ENCODE measurements at places on chromosomes 7 and 10. TPM values are rescaled to one million over a fixed set of nuclear protein-coding genes. Genes with fewer than 3 reads are reported as not detected.

Gene GPC2
- 9.7 TPM for total RNA-seq

Gene USP6NL
- 3.9 TPM for total RNA-seq

DNA sequence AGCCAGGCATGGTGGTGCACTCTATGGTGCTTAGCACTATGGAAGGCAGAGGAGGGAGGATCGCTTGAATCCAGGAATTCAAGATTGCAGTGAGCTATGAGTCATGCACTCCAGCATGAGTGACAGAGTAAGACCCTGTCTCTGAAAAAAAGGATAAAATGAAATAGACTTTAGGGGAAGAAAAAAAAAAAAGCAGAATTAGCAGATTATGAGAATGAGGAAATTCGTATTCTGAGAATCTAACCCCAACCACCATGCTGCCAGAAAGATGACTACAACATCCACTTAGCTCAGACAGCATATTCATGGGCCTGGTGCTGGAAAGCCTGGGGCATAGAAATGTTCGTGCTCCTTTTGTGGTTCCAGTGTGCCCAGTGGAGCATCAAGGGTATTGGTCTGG is 63.3 kb downstream of the TMEM26 start:
- H3K27me3 ChIP-seq = no peaks in the 10 kb centered on the region
- DNase-seq = no peak
- no peak overlapping the region for H3K4me3 ChIP-seq
- no peaks in the 10 kb centered on the region for H3K4me1 ChIP-seq

DNA sequence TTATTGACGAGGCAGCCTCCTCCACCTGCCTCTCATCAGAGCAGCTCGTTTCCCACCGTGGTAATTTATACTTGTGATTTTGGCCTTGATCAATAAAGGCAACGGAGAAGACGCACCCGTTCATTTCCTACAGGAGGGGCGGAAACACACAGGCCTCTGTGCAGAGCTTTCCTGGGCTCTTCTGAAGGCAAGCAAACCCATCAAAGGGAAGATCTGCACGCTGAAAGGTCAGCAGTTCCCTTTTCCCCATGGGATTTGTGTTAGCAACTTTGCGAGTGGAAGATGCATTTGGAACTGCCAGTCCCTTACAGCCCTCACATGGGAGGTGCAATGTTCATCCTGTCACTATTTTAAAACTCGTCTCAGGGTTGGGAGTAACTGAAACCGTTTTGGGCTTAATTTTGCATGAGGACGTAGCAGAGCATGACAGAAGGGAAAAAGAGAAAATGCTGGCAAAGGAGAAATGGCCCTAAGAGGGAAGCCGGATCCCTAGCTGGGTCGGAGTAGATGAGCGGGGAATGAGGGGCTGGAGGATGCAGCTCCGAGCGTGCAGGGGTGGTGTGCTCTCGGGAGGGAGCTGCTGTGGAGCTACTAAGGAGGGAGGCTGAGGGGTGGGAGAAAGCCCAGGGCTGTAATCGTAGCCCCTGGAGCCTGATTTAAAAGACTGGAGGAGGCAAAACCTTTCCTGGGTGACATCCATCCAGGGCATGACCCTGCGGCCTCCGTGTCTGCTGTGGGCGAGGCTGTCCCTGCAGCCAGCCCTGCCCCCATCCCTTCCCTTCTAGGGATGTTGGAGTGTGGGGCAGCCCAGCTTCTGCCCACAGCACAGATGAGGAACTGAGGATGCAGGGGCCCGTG is 111.1 kb upstream of the FAM20C start:
- H3K4me3 ChIP-seq = no peak overlapping the region
- DNase-seq = no peak
- H3K4me1 ChIP-seq = no peaks in the 10 kb centered on the region
- H3K27ac ChIP-seq = no peak overlapping the region
- H3K36me3 ChIP-seq = no peaks in the 10 kb centered on the region

- no peak overlapping the region for H3K4me3 ChIP-seq
- no peaks in the 10 kb centered on the region for H3K27me3 ChIP-seq
- no peak overlapping the region for H3K27ac ChIP-seq
- H3K36me3 ChIP-seq = no peaks in the 10 kb centered on the region
Measured at GRCh38 chr10:44512431-44513022, 127.6 kb upstream of the CXCL12 start.

GRCh38 chr10:107915215-107915610 is 750.7 kb upstream of the SORCS1 start:
- no peaks in the 10 kb centered on the region for H3K4me1 ChIP-seq
- H3K4me3 ChIP-seq = no peak overlapping the region
- DNase-seq = no peak
- peaks cover 16% of the 10 kb centered on the region for H3K27me3 ChIP-seq
- H3K27ac ChIP-seq = no peak overlapping the region
